ENCODE measurements at places on chromosomes 6 and 20.

GRCh38 chr6:41072836-41073202, at the start of gene NFYA:
Gene NFYA (plus strand): TSS chr6:41072974. CDS start chr6:41079090, 6,116 bp downstream.
- DNase-seq: no peak

GRCh38 chr20:38676576-38676975, 47.7 kb upstream of the SLC32A1 start:
- DNase-seq: no peak

DNA sequence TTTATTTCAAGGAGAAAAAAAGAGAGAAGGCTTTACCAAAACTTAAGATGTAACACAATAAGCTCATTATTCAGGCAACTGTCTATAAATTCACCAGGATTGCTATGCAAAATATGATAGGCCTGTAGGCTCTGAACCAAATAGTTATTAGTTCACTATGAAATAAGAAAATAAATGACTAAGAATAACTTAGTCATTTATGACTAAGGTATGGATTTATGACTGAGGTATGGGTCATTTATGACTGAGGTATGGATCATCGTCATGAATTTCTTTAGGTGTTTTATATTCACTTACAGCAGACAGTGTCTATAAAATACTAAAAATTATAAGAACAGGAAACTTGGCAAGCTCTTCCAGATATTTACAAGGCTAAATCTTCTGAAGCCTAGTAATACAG, 52.1 kb upstream of the SNX9 start:
- DNase-seq: no peak

DNA sequence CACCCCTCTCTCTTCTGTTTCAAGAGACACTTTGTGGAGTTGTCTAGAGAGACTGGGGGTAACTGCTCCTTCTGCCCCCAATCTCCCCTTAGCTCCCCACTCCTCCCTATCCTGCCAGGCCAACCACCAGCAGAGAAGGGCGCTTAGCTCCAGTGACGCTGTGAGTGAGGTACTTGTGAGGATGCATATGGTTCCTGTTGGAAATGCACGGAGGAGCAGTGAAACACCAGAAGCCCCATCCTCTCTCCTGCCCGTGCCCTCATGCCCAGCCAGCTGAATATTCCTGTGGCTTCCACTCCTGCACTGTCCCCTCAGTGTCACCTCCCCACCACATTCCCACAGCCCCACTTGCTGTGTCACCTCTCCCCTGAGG, 11.9 kb downstream of the NT5E start:
- DNase-seq: no peak

DNA sequence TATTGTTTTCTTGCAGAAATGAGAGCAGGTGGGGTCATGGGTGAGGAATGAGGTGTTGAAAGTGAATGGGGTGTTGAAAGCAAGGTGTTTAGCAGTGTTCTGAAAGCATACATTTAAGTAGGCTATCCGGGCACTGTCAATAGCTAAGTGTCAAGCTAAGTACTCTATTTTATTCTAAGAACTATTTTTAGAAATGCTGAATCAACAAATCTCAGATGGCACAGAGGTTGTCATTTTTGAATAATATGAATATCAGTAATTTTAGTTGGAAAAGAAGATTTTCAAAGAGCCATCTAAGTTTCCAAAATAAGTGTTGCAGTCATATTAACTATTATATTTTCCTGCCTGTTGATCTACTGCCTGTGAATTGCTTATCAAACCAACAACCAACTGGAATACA, 21.7 kb upstream of the SLC17A3 start:
- no peak for DNase-seq

DNA sequence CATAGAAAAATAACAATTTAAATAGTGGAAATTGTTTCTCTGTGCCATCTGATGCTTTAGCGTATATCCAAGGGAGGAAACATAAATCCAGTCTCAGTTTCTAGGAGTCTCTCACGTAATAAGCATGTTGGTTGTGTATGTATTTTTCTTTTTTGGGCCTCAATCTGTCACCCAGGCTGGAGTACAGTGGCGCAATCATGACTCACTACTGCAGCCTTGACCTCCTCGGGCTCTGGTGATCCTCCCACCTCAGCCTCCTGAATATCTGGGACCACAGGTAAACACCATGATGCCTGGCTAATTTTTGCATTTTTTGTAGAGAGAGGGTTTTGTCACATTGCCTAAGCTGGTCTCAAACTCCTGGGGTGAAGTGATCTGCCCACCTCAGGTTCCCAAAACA, 78.6 kb upstream of the PLN start:
- DNase-seq: no peak

GRCh38 chr6:152595499-152595898, 41.7 kb downstream of the SYNE1 start:
- no peak for DNase-seq

DNA sequence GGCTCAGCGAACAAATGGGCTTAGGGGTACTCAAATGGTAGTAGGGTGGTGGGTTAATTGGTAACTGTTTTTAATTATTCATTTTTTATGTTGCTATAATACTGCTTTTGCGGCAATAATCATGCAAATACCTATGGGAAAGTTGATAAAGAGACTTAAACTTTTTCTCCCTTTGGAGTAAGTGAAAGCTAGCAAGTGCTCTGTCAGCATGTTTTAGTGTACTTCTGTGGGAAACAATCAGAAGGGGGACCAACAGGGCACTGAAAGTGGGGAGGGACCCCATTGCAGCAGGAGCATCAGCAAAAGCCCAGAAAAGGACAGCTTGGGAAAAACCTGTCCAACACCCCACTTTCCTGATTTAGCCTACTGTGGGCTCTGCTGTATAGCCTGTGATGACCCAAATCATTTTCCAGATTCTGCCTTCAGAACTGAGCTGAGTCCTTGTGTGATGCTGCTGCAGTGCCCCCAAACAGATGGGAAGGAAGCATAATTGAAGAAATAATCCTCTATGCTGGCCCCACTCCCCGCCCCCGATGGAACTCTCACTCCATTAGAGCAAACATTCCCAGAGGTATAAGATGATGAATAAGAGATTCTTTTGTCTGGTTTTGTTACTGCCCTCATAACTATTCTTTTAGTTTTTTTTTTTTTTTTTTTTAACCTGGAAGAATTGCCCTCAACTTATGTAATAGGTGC, 322.8 kb downstream of the CD83 start:
- no peak for DNase-seq

- no peak for DNase-seq
Observed at GRCh38 chr6:160010067-160010466, 41.2 kb downstream of the IGF2R start.

DNA sequence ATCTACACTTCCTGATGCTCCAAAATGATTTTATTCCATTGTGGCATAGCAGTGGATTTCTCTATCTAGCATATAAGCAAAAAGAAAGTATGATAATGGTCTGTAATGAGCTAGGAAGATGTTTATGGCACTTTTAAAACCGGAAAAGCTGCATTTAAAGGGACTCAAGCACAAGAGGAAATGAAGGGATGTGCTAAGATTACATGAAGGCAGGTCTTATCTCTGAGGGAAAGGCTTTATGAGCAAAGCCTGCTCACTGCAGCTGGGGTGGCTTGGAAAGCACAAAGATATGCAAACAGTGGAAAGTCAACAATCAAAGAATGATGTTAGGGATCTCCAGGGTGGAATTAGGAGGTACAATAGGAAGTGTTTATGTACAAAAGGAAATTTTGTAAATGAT, 138.2 kb downstream of the TENT5A start:
- no peak for DNase-seq

- DNase-seq: no peak
Observed at GRCh38 chr6:110287462-110288341, 70.4 kb downstream of the METTL24 start.

DNA sequence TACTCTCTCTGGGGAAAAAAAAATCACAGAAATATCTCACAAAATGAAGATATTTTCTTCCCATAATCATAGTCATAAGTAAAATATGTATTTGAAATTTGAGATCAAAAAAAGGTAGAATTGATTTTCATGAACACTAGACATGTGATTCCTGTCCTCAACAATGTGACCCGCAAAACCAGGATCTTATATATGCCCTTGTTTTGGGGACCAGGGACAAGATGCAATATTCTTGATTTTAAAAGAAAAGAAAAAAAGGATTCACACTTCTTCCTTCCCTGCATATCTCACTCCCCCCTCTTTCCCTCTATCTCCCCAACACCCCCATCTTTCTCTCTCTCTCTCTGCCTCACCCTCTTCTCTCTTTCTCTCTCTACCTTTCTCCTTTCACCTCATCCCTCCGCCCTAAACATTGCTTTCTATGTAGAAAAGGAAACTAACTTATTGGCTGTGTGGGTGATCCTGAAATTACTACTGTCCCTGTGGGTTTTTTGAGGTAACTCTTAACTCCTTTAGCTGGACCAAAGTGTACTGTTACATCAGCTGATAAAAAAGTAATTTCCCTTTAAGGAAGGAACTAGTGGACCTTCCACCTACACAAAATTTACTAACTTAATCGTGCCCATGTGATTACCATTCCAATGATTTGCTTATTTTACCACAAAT, 85.6 kb downstream of the AIG1 start:
- DNase-seq: no peak

- DNase-seq: no peak
Observed at GRCh38 chr6:85600713-85601313, 7.2 kb upstream of the SNX14 start.
